ENCODE measurements at places on chromosomes 5 and 9. TPM values are rescaled to one million over a fixed set of nuclear protein-coding genes. Genes with fewer than 3 reads are reported as not detected.

The RFK gene
- 23.0 TPM for total RNA-seq

The PCDH12 gene
- total RNA-seq = 4.9 TPM

The PIP5KL1 gene
- total RNA-seq = 1.5 TPM

The PKD2L2 gene
- total RNA-seq = 0.08 TPM

The TLX3 gene
- not detected for total RNA-seq

The GABBR2 gene
- total RNA-seq = 0.23 TPM

The SLC6A3 gene
- not detected for total RNA-seq

The ANXA2R gene
- 0.84 TPM for total RNA-seq

The TXNDC8 gene
- not detected for total RNA-seq

The CER1 gene
- total RNA-seq = not detected

The SLC25A2 gene
- 0.19 TPM for total RNA-seq

The CDH9 gene
- total RNA-seq = not detected

The FOXD4L6 gene
- total RNA-seq = 0.25 TPM

The IL5 gene
- total RNA-seq = not detected

The NUDT12 gene
- 19.0 TPM for total RNA-seq

The ARSI gene
- 0.51 TPM for total RNA-seq

The ZNF658 gene
- total RNA-seq = 2.9 TPM

The FBN2 gene
- 0.84 TPM for total RNA-seq

The IL3 gene
- not detected for total RNA-seq

The ADAMTSL2 gene
- total RNA-seq = 18.2 TPM

The GPR151 gene
- total RNA-seq = not detected

The HACD4 gene
- total RNA-seq = 2.2 TPM

The PRRX2 gene
- 0.08 TPM for total RNA-seq

The GDA gene
- total RNA-seq = 0.37 TPM

The PCDHA9 gene
- not detected for total RNA-seq

The TMEM174 gene
- not detected for total RNA-seq

The ABO gene
- 0.08 TPM for total RNA-seq

The PCDHGA9 gene
- 2.8 TPM for total RNA-seq

The PCDHGC3 gene
- total RNA-seq = 5.7 TPM

The PGM5 gene
- 8.5 TPM for total RNA-seq

The WDR38 gene
- total RNA-seq = not detected

The MLANA gene
- 0.05 TPM for total RNA-seq

The ADAMTS16 gene
- under 0.01 TPM for total RNA-seq

The KCNN2 gene
- total RNA-seq = 4.6 TPM

The EIF4E1B gene
- not detected for total RNA-seq

The CTNND2 gene
- total RNA-seq = 0.50 TPM
